CD8-positive, alpha-beta memory T cell (primary cell): ENCODE measurements at places on chromosomes 7 and 10.

- DNase-seq: no peak
These were observed 13.0 kb upstream of the REPIN1 start for GRCh38 chr7:150355666-150356059.

GRCh38 chr7:10471280-10472058, 502.2 kb upstream of the PHF14 start:
- DNase-seq: no peak

DNA sequence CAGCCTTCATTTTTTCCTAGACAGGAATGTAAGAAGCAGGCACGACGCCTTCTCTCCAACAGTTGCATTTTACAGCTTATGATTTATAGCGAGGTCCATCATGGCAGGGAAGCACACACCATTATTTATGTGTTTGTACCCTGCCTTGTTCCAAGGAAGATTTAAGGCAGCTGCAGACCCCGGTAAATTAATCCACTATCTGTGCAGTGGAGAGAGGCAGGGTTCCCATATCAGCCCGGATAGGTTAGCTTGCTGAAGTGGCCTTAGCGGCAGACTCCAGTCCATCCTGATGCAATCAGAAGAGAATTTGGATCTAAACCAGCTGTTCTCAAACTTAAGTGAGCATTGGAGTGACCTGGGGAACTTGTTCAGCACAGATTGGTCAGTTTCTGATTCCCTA, 359.4 kb downstream of the GALNT17 start:
- DNase-seq: no peak

GRCh38 chr7:129438839-129439651, 4.8 kb downstream of the STRIP2 start:
- no peak for DNase-seq

GRCh38 chr10:34126371-34127151, 688.5 kb downstream of the PARD3 start:
- DNase-seq: no peak

- DNase-seq: no peak
These were observed 5.2 kb downstream of the IKZF1 start for GRCh38 chr7:50309721-50310120.

DNA sequence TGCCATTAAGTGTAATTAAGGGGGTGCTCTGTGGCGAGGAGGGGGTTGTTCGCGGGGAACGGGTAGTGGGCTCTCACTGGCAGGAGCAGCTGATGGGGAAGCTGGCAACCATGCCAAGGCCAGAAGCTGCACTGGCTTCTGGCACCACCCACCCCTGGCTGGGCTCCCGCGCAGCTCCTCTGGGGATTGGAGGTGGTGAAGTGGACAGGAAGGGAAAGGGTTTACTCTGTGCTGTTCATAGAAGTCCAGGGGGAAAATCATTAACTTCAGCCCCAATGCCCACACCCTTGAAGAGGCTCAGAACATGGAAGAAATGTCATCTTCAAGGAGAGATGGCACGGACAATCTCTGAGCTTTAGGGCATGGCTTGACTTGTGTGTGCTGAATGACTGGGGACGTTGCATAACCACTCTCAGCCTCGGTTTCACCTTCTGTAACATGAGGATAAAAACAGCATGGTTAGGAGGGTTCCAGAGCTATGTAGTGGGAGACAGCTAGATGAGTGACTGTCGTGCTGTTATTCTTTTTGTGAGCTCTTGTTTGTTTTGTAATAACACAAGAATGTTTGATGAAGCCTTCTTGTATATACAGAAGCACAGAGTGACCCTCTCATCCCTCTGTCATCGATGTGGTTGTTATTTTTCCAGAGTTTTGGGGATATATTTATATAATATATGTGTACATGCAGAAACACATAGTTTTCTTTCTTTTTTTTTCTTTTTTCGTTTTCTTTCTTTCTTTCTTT, 29.9 kb downstream of the KAZALD1 start:
- no peak for DNase-seq

DNA sequence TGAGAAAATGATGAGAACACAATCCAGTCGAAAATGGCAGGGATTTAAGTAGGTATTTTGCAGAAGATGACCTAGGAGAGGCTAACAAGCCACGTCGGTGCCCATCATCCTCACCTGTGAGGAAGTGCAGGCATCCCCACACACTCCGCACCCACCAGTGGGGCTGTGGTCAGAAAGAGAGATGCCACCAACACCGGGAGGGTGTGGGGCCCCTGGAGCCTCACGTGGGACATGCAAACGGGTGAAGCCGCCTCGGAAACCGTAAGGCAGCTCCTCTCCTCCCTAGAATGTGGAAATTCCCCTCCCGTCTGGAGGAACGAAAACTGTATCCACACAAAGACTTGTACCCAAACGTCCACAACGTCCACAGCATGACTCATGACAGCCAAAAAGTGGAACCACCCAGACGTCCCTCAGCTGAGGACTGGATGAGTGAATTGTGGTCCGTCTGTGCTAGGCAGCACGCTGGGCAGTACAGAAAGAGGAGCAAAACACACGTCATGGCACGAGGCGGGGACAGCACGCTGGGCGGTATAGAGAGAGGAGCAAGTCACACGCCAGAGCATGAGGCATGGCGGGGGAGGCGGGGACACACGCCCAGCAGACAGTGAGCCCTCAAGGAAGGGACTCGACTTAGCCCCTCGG, 246.0 kb downstream of the ELFN1 start:
- no peak for DNase-seq

DNA sequence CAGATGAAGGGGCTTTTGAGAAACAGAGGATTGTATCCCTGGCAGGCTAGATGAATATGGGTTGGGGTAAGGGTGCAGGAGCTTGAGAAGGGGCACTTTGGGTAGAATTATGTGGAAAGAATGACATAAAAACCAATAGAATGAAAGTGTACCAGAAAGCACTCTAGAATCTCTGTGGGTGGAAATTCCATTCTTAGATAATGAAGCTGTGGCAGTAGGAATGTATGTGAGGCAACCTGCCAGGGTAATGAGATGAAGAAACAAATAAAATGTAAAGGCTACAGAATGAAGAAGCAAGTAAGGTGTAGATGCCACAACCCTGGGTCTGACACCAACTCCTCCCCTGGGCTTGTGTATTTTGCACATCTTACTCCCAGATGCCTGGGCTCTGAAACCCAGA, 16.8 kb downstream of the NOBOX start:
- DNase-seq: no peak

DNA sequence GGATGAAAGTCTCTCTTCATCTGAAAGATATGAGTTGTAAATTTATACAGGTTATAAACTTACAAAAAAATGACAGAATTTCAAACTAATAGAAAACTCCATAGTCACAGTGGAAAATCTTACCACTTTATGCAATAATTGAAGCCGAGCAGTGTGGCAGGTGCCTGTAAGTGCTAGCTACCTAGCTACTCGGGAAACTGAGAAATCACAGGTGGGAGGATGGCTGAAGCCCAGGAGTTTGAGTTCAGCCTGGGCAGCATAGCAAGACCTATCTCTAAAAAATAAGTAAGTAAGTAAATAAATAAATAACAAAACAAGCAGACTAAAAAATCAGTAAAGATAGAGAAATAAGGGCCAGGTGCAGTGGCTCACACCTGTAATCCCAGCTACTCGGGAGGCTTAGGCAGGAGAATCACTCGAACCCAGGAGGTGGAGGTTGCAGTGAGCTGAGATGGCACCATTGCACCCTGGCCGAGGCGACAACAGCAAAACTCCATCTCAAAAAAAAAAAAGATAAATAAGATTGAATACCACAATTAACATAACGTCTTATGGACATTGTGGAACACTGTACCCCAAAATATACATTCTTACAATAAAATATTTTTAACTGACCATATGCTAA, 61.9 kb downstream of the TRIM24 start:
- no peak for DNase-seq

DNA sequence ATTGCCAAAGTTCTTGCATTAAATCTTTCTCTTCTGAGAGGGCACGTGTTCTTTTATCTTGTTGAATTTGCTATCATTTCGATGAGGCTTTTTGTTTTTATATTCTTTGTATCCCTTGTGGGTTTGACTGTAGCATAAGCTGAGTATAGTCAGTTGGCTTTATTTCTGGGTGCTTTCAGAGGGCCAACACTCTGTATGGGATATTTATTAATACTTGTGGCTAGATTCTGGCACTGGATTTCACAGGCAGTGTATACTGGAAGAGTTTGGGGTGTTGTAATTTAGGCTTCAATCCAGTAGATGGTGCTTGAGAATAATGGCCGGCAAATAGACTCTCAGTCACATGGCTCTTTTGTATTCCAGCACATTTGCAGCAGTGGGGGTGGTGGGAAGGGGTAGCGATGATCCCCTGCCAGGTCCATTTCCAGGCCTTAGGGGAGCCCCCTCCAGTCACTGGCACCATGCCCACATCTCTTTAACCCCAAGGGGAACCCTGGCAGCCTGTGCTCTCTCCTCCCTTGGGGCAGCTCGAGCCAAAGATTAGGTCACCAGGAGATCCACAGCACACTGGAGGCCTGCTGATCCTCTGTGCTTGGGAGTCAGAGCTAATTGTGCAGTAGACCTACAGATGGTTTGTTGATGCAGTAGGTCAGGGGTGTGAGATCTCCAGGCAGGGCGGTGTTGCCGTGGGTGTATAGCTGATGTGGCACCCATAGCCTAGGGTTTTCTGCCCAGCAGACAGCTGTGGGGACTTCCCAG, 81.8 kb downstream of the PTPN20 start:
- DNase-seq: no peak

DNA sequence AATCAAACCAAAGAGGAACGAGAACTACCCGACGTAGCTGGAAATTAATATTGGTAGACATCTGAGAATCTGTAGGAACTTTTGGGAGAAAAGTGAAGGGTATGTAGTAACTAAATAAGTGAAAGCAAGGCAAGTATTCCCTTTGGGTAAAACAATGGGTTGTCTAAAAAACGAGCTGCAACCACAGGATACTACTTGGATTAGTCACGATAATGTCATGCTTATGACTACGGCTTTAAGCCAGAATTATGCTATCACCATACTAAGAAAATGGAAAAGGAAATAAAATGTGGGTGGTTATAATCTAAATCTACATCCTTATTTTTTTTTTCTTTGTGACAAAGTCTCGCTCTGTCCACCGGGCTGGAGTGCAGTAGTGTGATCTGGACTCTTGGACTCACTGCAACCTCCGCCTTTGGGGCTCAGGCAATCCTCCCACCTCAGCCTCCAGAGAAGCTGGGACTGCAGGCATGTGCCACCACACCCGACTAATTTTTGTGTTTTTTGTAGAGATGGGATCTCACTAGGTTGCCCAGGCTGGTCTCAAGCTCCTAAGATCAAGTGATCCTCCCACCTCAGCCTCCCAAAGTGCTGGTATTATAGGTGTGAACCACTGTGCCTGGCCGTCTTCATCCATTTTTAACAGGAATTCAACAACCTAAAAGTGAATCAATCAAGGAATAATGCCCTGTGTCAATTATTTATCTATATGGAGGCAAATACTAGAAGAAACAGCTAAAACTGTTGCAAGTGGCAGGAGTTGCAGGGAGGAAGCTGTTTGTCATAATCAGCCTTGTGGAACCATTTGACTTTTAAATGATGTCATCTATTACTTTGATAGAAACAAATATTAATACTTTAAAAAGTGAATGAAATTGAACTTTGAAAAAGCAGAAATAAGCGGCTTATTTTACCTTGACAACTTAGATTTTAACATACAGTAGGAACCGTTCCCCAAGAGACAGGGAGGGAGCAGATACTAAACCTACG, 189.3 kb downstream of the PRPF18 start:
- DNase-seq: no peak

DNA sequence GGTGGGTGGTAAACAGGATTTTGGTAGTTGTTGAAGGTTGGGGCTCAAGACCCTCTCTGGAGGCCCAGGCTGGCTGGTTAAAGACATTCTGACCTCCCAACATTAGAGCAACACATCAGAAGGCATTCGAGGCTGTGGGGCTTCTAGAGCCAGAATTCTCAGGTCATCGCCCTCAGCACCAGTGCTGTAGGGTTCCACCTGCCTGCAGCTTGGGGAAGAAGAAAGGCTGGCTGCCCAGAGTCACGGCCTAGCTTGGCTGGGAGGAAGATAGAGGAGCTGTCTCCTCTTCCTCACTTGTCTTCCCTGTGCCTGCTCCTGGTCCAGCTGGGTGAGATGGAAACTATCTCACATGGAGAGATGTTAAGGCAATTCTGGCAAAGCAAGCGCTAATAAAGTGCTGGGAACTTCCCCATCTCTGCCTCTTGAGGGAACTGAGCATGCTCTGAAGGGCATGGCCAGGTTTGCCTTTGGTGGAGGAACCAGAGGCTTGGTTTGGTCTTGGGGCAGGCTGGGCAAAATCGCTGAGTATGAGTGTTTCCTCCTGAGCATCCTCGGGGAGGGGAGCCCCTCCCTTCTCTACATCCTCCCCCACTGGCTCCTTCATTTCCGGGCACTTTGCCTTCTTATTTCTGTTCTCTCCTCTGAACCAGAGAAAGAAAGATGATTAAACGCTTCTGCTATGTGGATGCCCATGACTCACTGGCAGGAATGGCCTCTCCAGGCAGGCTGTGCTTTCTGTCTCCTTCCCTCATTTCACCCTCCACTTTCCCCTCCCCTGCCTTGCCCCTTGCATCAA, 509.0 kb upstream of the PODXL start:
- DNase-seq: no peak
